ENCODE measurements at places on chromosomes 6 and 20.
A peak's percentile ranks its signal among the peaks of the same experiment; 100 is the strongest.

GRCh38 chr6:8743170-8743745, 307.9 kb upstream of the SLC35B3 start:
- DNase-seq: no peak

GRCh38 chr6:143160015-143160414, 99.3 kb downstream of the AIG1 start:
- DNase-seq: peak; percentile 50

GRCh38 chr6:150738092-150738629, 127.3 kb upstream of the MTHFD1L start:
- DNase-seq: no peak

GRCh38 chr20:9349249-9349648, 165.1 kb upstream of the LAMP5 start:
- DNase-seq: no peak

DNA sequence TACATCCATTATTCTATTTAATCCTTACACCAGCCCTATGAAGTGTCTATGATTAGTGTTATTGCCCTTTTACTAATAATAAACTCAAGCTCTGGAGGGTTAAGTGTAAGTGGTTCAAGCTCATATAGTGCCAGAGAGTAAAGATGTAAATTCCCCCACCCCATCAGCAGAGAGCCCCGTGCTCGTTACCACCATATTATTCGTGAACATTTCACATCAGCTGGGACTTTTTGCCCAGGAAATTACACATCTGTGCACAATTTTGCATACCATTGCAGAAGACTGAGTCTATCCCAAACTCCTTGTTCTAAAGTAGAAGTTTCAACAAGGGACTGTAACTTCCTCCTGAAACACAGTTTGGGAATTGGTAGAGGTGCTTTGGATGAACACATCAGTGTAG, 220.1 kb downstream of the BCAS1 start:
- DNase-seq: no peak

DNA sequence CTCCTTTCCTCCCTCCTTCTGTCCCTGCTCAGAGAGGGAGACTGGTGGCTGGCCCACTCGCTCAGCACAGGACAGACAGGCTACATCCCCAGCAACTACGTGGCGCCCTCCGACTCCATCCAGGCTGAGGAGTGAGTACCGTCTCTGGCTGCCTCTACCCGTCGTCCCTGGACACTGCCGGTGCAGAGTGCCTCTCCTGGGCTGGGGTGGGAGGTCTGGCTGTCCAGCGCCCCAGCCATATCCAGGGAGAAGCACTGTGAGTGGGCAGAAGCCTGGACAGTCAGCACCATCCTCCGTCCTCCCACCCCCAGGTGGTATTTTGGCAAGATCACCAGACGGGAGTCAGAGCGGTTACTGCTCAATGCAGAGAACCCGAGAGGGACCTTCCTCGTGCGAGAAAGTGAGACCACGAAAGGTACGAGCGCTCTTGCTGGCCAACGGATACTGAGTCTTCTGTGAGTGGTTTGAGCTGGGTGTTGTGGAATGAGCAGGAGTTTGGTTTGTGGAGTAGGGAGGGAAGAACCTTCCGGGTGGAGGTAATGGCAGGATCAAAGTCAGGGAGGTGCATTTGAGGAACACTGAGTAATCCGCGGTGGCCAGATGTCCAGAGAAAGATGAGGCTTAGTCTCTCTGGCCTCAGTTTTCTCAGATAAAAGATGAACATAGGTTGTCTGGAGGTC, 48.1 kb downstream of the SRC start:
- no peak for DNase-seq

GRCh38 chr6:170393033-170393432, 86.5 kb downstream of the FAM120B start:
- no peak for DNase-seq

DNA sequence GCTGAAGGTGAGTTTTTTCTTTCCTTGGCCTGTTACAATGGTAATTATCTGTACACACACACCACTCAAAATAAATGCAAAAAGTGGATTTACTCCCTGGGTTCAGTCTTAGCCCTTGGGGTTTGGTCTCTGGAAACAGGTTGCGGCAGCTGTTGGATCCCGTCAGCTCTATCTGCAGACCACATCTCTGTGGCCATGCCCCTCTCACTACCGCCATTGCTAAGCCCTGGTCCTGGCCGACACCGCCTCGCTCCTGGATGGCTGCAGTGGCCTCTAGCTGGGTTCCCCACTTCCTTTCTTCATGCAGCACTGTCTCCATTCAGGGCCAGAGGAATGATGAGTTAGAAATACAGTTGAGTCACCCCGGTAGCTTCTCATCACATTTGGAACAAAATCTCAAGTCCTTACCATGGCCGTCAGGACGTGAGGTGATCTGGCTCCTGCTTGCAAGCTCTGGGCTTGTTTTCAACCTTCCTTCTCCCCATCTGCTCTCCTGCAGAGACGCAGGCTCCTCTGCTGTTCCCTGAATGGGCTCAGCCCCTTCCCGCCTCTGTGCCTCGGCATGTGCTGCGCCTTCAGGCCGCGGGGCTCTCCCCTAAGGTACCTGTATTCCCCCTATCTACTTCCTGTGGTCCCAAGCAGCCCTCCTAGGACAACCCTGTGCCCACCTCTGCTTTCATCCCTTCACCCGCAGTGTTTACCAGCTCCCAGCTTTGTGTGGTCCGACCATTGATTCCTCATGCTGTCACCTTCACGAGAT, 38.0 kb downstream of the EFCAB8 start:
- DNase-seq: no peak

DNA sequence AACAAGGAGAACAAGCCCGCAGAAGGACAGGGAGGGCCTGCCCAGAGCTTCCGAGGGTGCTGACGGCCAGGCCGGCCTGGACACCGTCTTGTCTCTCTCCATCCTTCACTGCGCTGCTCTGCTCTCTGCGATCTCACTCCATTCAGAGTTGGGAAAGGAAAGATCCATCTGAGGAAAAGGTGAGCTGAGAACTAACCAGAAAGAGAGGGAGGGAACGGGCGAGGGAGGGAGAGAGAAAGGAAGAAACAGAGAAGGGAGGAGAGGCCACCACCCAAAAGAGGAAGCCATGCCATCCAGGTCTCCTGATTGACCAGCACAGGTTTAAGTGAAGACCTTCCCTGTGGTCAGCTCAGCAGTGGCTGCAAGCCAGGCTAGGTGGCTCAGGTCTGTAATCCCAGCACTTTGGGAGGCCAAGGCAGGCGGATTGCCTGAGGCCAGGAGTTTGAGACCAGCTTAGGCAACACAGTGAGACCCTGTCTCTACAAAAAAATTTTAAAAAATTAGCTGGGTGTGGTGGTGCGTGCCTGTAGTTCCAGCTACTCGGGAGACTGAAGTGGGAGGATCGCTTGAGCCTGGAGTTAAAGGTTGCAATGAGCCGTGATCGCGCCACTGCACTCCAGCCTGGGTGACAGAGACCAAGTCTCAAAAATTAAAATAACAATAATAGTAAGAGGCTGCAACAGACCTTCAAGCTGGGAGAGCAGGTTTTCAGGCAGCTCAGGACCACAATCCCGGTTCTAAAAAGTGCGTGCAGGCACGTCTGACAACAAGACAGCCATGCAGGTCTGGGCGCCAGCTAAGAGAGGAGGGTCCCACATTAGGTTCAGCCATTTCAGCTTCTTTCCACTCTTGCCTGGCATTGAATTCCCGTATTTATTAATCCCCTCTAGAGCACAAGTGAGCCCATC, 34.2 kb upstream of the DLGAP4 start:
- no peak for DNase-seq

GRCh38 chr6:142075516-142076101, 57.1 kb upstream of the GJE1 start:
- DNase-seq: no peak

GRCh38 chr6:135901774-135902524, 50.4 kb downstream of the PDE7B start:
- peak; percentile 98 for DNase-seq

- no peak for DNase-seq
These were observed 828 bp downstream of the HCK start for GRCh38 chr20:32052778-32053362.

DNA sequence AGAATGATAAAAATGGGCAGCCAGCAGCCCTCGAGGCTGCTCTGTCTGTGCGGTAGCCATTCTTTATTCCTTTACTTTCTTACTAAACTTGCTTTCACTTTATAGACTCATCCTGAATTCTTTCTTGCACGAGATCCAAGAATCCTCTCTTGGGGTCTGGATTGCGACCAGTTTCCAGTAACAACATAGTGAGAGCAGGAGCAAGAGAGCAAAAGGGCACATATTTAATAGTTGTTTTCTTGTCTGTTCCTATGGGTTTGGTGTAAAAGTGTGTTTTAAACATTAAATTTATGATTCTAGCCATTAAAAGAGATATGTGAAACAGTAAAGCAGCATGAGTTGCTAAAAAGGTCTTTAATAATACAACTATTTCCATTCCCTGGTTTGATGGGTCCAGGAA, 78.8 kb upstream of the OPRM1 start:
- no peak for DNase-seq

DNA sequence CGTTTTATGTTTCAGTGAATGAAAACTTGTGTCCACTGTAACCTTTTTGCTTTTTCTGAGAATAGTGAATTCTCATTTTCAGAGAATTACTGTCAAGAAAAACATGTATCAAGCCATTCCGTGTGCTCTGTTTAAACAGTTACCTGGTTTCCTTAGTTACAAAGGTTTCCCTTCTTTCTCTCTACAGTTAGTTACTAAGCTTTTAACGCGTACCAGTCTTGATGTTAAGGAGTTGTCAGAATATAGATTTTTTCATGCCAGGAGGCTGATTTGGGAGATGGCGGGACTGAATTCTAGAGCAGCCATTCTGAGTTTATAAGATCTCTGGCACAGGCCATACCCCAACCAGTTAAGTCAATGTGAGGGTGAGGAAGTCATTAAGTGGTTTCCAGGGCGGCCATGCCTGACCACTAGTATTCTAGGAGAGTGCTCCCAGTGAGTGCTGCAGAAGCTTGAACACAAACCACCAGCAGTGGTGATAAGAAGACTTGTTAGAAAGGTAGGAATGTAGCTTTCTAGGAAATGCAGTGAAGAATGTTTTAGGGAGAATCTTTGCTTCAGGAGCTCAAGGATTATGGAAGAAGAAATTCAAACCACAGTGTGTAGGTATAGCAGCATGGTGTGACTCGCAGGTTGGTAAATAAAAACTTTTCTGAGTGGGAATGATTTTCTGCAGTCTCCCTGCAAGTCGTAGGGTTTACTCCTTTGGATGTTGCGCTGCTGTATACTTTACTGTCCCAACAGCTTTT, 112.9 kb downstream of the JARID2 start:
- peak; percentile 83 for DNase-seq

GRCh38 chr6:169222126-169222525, 31.5 kb downstream of the THBS2 start:
- DNase-seq: no peak

GRCh38 chr20:57988422-57988821, 240.0 kb downstream of the ANKRD60 start:
- DNase-seq: no peak

DNA sequence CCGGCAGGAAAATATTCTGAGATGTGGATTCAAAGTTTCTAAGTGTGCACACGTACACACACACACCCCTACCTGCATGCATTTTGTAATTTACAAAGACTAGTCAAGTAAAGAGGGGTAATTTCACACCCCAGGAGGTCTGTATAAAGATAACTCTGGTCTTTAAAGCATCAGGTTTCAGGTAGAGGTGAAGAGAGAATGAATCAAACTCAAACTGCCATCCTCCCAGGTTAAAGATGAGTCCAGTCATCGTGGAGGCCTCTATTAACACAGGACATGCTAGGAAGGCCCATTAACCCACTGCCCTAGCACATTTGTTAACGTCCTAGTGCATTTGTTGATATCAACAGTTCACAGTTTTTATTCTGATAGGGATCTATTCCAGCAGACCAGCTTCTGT, 3.5 kb upstream of the HLA-DRA start:
- DNase-seq: no peak

DNA sequence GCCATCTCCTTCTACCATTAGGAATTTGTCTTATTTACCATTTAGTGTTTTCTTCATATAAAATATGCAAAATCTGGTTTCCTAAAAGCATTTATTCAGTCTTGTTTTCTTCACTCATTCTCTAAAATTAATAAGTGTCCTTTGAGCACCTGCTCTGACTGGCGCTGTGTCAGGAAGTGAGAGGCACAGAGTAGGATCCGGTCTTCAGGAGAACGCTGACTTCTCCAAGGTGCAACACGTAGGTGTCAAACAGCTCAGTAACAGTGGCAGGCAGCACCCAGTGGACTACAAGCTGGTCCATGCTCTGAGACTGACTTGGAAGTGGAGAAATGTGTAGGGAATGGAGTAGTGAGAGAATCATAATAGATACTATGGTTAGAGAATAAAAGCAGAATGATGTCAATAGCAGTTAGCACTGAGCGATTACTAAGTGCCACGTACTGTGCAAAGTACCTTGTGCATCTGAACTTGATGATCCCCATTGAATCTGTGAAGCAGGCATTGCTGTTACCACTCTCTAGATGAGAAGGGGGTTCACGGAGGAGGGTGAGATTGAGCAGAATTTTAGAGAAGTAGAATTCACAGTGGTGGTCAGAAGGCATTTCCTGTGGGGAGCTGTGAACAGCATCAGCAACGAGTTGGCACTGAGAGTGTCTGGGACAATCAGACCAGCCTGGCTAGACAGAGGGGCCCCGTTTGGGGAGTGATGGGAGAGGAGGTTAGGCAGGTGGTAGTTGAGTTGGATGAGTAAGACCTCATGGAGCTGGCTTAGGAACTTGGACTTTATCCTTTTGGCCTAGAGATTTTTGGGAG, 569.8 kb downstream of the QKI start:
- DNase-seq: peak; percentile 68

- DNase-seq: peak; percentile 29
These were observed 23.4 kb upstream of the RNF144B start for GRCh38 chr6:18363746-18364145.

DNA sequence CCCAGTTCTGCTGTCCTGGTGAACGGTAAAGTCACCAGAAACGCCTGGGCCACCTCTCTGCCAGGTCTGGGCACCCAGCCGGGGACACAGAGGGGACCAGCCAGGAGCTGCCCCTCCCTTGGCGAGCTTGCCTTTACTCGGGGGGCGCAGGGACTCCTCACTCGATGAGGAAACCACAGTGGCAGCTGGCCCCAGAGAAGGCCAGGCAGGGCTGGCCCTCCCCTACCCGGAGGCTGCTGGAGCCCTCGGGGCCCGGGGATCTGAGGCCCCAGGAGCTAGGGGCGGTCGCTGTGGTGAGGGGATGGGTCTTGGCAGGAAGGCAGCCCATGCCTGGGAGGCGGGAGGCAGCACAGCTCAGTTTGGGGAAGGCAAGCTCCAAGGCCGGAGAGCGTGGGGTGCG, 80.4 kb upstream of the SLCO4A1 start:
- no peak for DNase-seq

DNA sequence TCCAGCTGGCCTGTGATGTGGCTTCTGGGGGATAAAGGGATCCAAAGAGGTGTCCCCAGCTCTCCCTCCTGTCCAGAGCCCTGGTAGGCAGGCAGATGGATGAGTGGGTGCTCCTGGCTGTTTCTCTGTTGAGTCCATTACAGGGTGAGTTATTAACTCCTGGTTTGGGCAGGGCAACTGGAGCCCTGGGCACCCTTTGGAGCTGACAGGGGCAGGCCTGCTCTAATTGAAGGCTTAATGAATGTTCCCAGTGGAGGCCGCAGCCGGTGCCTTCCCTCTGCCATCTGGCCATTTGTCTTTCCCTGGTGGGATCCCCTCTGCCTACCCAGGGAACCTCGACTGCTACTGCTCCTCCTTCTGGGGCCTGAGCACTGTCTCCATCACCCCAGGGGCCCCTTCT, 44.7 kb upstream of the MLN start:
- no peak for DNase-seq

Measured in fibroblast of lung (primary cell).